Fibroblast of upper back skin (primary cell): ENCODE measurements at places on chromosomes 4 and X.

GRCh38 chrX:37487271-37487670, 84.2 kb upstream of the LANCL3 start:
- DNase-seq = no peak

DNA sequence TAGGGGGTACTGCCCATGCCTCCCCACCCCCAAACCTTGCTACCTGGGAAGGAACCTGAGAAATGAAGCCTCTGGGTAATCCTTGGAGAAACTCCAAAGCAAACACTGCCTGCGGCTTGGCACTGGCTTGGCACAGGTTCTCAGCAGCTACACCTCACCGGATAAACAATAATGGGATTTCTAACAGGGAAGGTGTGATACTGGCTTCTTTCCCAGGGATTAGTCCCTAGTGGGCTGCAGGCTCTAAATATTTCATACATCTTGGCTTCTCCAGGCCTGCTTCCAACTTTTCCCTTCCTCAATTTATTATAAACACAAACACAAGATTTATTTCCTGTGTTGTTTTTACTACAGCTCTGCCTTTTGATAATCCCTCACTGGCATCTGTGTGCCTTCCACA, 12.5 kb downstream of the SEC24D start:
- DNase-seq = no peak

DNA sequence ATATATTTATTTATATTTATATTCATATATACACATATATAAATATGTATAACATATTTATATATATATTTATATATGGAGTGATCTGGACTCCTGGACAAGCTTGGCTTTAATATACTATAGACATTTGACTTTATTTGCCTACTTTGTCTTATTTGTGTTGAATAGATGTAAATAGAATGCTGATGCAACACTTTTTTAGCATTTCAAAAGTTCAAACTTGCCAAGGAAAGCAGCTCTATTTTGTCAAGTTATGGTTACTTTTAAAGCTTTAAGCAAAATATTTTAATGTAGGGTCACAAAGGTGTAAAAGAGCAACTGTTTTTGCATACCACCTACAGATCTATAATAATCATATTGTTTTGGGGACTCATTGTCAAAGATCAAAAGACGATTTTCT, 61.1 kb downstream of the FSTL5 start:
- no peak for DNase-seq

GRCh38 chr4:38610521-38610920, 53.5 kb upstream of the KLF3 start:
- no peak for DNase-seq

- peak; percentile 4 for DNase-seq
Observed at GRCh38 chrX:68114573-68115129, 318.6 kb downstream of the OPHN1 start.
